ENCODE measurements at places on chromosomes 6 and 20.

DNA sequence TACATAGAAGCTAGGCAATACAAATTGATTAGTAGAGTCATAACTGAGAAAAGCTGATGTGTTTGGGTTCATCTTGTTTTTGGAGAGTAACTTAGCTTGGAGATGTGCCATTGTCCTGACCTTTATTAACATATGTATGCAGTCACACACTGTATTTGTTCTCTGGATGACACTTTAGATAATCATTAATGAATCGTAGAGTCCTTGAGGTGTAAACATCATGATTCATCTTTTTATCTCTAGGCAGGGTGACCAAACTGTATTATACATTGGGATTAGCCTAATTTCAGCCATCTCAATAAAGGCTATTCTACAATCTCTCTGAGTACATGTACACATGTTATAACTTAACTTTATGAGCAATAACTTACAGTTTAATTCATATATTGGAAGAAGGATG, 3.6 kb upstream of the MTCL3 start:
- DNase-seq, result no peak
- no peak overlapping the region for H3K4me3 ChIP-seq
- H3K4me1 ChIP-seq, result peaks cover 12% of the 10 kb centered on the region
- no peak overlapping the region for H3K27ac ChIP-seq

- H3K27me3 ChIP-seq, result no peaks in the 10 kb centered on the region
- H3K27ac ChIP-seq, result no peak overlapping the region
- no peak for DNase-seq
Measured at GRCh38 chr6:13834790-13835189, 20.4 kb upstream of the MCUR1 start.

- peaks cover 38% of the 10 kb centered on the region for H3K36me3 ChIP-seq
- H3K27ac ChIP-seq, result no peak overlapping the region
- DNase-seq, result no peak
- no peaks in the 10 kb centered on the region for H3K4me1 ChIP-seq
Measured at GRCh38 chr20:3374296-3374695, 33.2 kb downstream of the DNAAF9 start.

DNA sequence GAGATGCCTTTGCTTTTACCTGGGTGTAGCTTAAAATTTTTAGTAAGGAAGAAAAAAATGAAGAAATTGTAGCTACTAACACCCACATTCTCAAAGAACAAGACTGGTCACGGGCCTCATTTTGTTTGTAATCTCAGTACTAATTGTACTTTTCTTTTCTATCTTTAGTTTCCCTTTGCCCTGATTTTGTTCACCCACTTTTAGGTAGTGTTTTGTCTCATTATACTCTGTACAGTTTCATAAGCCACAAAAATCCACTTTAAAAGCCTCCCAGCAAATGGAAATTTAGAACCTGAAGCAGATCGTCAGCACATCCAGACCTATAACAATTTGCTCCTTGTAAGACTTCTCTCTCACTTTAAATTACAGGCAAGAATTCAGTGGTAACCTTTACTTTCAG, 43.3 kb downstream of the TP53INP2 start:
- peaks cover 70% of the 10 kb centered on the region for H3K36me3 ChIP-seq
- no peak for DNase-seq
- H3K4me1 ChIP-seq, result no peaks in the 10 kb centered on the region
- no peak overlapping the region for H3K27ac ChIP-seq
- no peaks in the 10 kb centered on the region for H3K27me3 ChIP-seq
- H3K4me3 ChIP-seq, result no peak overlapping the region

GRCh38 chr6:106214531-106214930, 111.0 kb downstream of the ATG5 start:
- H3K36me3 ChIP-seq, result no peaks in the 10 kb centered on the region
- DNase-seq, result no peak
- no peaks in the 10 kb centered on the region for H3K4me1 ChIP-seq
- no peaks in the 10 kb centered on the region for H3K27me3 ChIP-seq

DNA sequence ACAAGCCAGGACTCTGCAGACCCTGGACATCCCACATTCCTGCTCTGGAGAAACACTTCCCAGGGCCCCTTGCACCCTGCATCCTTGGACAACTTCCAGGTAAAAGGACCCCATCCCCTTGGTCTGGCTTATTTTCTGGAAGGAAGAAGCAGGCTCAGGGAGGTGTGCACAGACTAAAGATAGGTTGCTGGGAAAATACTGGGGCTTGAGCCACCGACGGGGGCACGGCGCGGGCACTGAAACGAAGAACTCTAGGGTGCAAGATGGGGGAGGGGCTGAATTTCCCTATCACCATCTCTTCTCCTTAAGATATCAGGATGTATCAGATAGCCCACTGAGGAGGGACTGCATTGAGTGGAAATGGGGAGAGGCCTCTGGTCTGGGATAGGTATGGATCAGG, 805 bp downstream of the FRS3 start:
- H3K27ac ChIP-seq, result no peak overlapping the region
- peaks cover 27% of the 10 kb centered on the region for H3K36me3 ChIP-seq
- DNase-seq, result no peak
- peak overlapping the region; percentile 56 for H3K4me3 ChIP-seq

- H3K4me3 ChIP-seq, result no peak overlapping the region
- no peaks in the 10 kb centered on the region for H3K36me3 ChIP-seq
- DNase-seq, result no peak
- H3K4me1 ChIP-seq, result no peaks in the 10 kb centered on the region
- H3K27me3 ChIP-seq, result no peaks in the 10 kb centered on the region
- no peak overlapping the region for H3K27ac ChIP-seq
Measured at GRCh38 chr6:68128211-68128610, 506.9 kb upstream of the ADGRB3 start.

- no peaks in the 10 kb centered on the region for H3K4me1 ChIP-seq
- H3K27ac ChIP-seq, result no peak overlapping the region
- H3K36me3 ChIP-seq, result no peaks in the 10 kb centered on the region
- DNase-seq, result no peak
- no peaks in the 10 kb centered on the region for H3K27me3 ChIP-seq
- H3K4me3 ChIP-seq, result no peak overlapping the region
Measured at GRCh38 chr6:25312034-25312620, 33.0 kb downstream of the CARMIL1 start.

- H3K27me3 ChIP-seq, result no peaks in the 10 kb centered on the region
- H3K4me1 ChIP-seq, result no peaks in the 10 kb centered on the region
- no peak overlapping the region for H3K4me3 ChIP-seq
- DNase-seq, result no peak
- no peak overlapping the region for H3K27ac ChIP-seq
Measured at GRCh38 chr6:32432050-32432450, 7.6 kb upstream of the HLA-DRA start.

GRCh38 chr6:132062626-132063025, 111.5 kb upstream of the CCN2 start:
- no peaks in the 10 kb centered on the region for H3K27me3 ChIP-seq
- DNase-seq, result no peak
- no peaks in the 10 kb centered on the region for H3K4me1 ChIP-seq
- H3K36me3 ChIP-seq, result no peaks in the 10 kb centered on the region
- H3K4me3 ChIP-seq, result no peak overlapping the region
- no peak overlapping the region for H3K27ac ChIP-seq

- H3K27ac ChIP-seq, result no peak overlapping the region
- H3K27me3 ChIP-seq, result peaks cover 2% of the 10 kb centered on the region
Measured at GRCh38 chr6:34125939-34126338, 19.9 kb downstream of the GRM4 start.

DNA sequence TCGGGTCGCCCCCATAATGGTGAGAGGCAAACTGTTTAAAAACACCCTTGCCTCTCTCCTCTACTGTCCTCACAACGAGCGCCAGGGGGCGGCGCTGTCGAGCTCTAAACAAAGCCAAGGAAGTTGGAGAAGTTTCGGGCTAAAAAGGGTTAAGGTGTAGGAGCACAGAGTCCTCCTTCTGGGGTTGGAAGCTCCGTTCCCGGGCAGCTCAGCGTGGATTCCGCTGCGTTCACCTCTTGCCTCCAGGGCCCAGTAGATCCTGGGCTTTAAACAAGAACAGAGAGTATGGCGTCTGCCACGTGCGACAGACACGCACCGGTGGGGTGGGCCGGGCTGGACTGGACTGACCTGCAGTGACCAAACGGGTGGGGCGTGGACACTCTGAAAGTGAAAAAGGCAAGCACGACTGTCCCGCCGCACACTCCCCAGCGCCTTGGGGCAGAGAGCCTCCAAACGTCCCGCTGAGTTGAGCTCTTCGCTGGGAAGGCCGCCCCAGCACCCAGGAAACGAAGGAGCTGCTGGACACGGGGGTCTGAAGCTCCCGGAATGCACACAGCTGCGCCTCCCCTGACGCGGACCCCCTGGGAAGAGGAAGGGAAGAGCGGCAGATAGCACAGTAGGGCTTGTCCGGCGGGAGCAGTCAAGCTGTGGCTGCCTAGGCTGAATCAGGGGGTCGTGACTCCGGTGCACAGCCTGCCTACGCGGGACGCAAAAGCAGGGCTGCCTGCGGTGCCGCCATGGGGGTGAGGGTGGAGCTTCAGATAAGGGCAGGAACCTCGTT, 1.6 kb upstream of the THBD start:
- no peak overlapping the region for H3K27ac ChIP-seq
- H3K36me3 ChIP-seq, result no peaks in the 10 kb centered on the region
- H3K4me3 ChIP-seq, result peak overlapping the region; percentile 33
- H3K27me3 ChIP-seq, result peaks cover 51% of the 10 kb centered on the region

DNA sequence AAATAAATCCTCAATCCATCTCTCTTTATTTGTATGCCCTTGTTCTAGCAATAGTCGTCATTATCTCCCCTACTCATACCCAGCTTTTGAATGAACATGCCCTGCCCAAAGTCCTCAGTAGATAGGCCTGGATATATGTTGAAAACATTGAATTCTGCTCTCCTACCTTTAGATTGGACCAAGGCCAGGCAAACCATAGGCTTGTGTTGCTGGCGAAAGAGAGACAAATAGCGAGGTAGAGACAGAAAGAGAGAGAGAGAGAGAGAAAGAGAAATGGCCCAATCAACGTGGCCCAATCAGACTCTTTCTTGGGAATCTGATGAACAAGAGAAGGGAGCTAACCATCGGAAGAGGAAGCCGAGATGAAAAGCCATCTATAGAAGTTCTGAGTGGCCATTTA, 45.2 kb downstream of the NEDD9 start:
- no peak overlapping the region for H3K27ac ChIP-seq
- H3K4me3 ChIP-seq, result no peak overlapping the region

- DNase-seq, result no peak
- no peak overlapping the region for H3K4me3 ChIP-seq
- H3K36me3 ChIP-seq, result peaks cover 19% of the 10 kb centered on the region
- H3K4me1 ChIP-seq, result peaks cover 32% of the 10 kb centered on the region
Measured at GRCh38 chr20:32404017-32404416, 45.9 kb downstream of the ASXL1 start.

GRCh38 chr6:100592929-100593328, 128.2 kb upstream of the SIM1 start:
- no peaks in the 10 kb centered on the region for H3K4me1 ChIP-seq
- H3K27me3 ChIP-seq, result no peaks in the 10 kb centered on the region
- no peak for DNase-seq
- H3K36me3 ChIP-seq, result peaks cover 32% of the 10 kb centered on the region

- no peaks in the 10 kb centered on the region for H3K36me3 ChIP-seq
- no peak overlapping the region for H3K27ac ChIP-seq
- H3K4me3 ChIP-seq, result no peak overlapping the region
Measured at GRCh38 chr6:145092554-145092953, 642.8 kb downstream of the EPM2A start.

DNA sequence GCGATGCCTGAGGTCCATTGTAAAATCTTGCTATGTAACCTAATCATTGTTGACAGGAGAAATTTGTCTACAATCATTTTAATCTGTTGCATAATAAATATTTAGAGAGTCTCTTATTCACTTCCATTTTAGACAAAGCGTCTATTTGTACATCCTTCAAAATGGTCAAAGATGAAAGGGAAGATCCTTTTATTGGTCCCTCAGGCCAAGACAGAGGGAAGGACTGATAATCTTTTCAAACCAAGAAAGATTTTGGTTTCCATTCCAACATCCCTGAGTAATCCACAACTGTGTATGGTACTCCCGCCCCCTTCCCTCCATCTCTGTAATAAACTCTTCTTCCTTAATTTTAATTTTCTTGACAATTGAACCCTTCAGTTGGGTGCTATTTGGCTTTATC, 111.6 kb upstream of the SCP2D1 start:
- H3K27me3 ChIP-seq, result no peaks in the 10 kb centered on the region
- H3K4me3 ChIP-seq, result no peak overlapping the region
- H3K36me3 ChIP-seq, result no peaks in the 10 kb centered on the region
- H3K4me1 ChIP-seq, result peaks cover 3% of the 10 kb centered on the region
- no peak for DNase-seq

- no peaks in the 10 kb centered on the region for H3K4me1 ChIP-seq
- no peak for DNase-seq
- H3K27ac ChIP-seq, result no peak overlapping the region
- H3K36me3 ChIP-seq, result no peaks in the 10 kb centered on the region
- H3K4me3 ChIP-seq, result no peak overlapping the region
Measured at GRCh38 chr6:32387589-32388340, 16.1 kb upstream of the TSBP1 start.

- H3K36me3 ChIP-seq, result no peaks in the 10 kb centered on the region
- no peaks in the 10 kb centered on the region for H3K27me3 ChIP-seq
- no peak overlapping the region for H3K4me3 ChIP-seq
- H3K4me1 ChIP-seq, result no peaks in the 10 kb centered on the region
Measured at GRCh38 chr6:16004934-16005679, 123.8 kb upstream of the MYLIP start.

GRCh38 chr6:82246370-82246769, 1.2 kb downstream of the IBTK start:
- no peaks in the 10 kb centered on the region for H3K36me3 ChIP-seq
- H3K27ac ChIP-seq, result no peak overlapping the region
- peaks cover 24% of the 10 kb centered on the region for H3K4me1 ChIP-seq
- H3K4me3 ChIP-seq, result peak overlapping the region; percentile 67
- H3K27me3 ChIP-seq, result no peaks in the 10 kb centered on the region

DNA sequence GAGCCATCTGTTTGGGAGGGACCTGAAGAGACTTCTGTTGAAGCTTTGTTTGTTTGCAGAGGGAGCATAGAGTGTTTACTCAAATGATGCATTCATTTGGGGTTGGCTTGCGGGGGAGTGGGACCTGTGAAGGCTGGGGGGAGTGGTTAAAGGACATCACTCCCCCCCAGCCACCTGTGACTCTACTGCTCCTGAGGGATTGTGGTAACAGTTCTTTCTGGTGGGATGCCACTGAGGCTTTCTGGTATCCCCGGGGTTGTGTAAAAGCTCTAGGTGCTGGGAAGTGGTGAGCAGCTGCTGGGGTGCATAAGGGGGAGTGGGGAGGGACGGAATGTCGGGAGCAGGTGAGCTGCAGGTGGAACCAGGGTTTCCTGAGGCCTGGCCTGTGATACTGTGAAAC, 239.2 kb upstream of the QKI start:
- no peaks in the 10 kb centered on the region for H3K36me3 ChIP-seq
- H3K4me1 ChIP-seq, result peaks cover 2% of the 10 kb centered on the region
- H3K27ac ChIP-seq, result no peak overlapping the region
- no peak overlapping the region for H3K4me3 ChIP-seq
- H3K27me3 ChIP-seq, result no peaks in the 10 kb centered on the region

DNA sequence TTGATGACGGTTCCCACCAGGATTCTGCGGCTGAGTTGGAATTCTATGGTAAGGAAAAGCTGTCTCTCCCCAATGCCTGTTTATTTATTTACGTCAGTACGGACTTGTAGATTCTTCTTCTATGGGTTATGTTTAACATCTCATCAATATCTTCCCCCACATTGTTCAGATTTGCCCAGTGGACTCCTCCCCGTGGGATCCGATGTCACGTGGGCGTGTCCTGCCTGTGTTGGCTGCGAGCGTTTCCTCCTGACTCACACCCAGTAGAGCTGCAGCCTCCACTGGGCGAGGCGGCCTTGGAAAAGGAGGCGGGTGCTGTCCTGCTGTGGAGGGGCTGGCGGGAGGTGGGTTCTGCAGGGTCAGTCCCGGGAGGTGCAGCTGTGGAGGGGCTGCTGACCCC, 46.8 kb upstream of the SLCO4A1 start:
- peaks cover 8% of the 10 kb centered on the region for H3K4me1 ChIP-seq
- H3K4me3 ChIP-seq, result no peak overlapping the region
- no peak overlapping the region for H3K27ac ChIP-seq
- DNase-seq, result no peak
- H3K36me3 ChIP-seq, result no peaks in the 10 kb centered on the region

Data from CD4-positive, alpha-beta T cell (primary cell).